ENCODE measurements at places on chromosomes 13 and 19.

DNA sequence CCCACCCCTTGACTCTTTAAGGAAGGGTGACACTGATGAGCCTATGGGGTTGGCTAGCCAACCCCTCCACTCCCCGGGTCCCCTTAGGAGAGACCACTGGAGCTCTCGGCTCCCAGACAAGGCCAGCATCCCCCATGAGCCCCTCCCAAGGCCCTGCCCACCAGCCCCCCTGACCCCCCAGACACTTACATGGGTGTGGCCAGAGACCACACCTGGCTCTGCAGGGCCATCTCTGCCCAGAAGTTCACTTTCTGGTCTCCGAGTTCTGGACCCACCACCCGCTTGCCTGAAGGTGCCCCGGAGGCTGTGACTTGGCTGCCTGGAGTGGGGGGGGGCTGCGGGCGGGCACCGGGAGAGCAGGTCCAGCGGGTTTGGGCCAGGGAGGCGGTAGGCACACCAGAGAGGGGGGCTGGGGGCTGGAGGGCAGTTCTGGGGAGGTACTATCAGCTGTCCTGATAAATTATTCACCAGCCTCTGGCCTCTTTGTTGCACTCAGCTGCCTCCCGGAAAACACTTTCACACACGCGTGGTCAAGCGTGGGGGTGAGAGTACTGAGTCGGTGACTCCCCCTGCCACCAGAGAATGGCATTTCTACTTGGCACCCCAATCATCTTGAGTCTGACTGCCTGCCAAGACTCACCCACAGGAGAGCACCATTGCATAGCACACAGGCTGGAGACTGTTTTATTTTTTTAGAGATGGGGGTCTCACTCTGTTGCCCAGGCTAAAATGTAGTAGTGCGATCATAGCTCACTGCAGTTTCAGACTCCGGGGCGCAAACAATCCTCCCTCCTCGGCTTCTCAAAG is at the start of gene PALM3:
PALM3 (minus strand) TSS at position 326 of the 807 bp plus-strand sequence; CDS start at position 230, 96 bp downstream.
- no peak for DNase-seq

GRCh38 chr13:24270639-24271141 is 38.7 kb upstream of the C1QTNF9 start:
- DNase-seq = peak; percentile 76

GRCh38 chr19:11375143-11375948 is 880 bp downstream of the SWSAP1 start:
- peak; percentile 75 for DNase-seq

GRCh38 chr19:46453661-46454060 is 17.7 kb downstream of the PNMA8A start:
- DNase-seq = no peak

DNA sequence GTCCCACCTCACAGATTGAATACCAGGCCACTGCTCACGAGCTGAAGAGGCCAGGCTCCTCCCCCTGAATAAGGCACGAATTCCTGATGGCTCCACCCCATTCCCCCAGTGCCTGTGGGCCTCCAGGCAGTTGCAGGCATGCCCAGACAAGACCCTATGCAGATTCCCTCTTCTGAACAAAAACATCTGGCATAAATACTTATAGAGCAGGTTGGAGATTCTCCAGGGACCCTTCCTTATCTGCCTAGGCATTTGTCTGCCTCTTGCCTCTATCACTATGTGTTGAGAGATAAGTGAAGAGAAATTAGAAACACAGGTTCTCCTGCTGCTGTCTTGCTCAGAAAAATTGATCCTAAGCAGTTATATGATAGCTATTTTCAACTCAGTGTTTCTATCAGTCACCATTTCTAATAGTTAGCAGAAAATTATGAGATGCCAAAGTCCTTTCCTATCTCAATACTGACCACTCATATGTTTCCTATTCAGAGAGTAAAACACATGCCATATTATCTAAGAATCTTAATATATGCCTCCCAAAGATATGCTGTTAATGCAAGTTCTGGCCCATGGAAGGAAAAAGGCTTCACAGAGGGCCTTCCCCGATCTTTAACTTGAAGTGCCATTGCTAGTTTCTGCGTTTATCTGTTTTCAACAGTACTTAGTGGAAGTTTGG is 364.0 kb downstream of the KCTD12 start:
- no peak for DNase-seq

DNA sequence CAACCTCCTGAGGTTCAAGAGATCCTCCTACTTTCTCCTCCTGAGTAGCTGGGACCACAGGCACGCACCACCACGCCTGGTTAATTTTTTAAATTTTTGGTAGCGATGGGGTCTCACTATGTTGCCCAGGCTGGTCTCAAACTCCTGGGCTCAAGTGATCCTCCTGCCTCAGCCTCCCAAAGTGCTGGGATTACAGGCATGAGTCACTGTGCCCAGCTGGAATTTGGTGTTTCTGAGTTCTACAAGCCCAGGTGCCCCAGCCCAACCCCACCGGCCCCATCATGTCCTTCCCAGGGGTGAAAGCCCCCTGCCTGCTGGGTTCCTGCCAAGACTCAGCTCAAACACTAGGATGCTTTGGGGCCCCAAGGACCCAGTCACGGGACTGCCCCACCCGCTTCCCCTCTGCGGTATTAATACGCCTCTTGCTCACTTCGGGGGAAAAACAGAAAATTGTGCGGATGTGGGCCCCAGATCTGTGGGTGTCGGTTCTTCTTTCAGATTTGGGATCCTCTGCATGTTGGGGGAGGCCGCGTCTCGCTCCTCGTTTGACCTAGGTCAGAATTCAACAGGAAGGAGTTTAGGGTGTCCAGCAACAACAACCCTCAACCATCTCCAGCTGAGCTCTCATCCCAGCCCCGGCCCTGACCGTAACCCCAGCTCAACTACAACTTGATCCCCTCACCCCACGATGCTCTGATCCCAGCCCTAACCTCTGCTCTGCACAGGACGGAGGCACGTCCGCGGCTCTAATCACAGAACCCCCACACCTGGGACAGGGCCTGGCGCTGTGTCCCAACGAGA is 3.7 kb upstream of the FCER2 start:
- peak; percentile 83 for DNase-seq
